Left renal cortex interstitium (tissue), 4 donors: ENCODE measurements at places on chromosomes 1 and 21.

- DNase-seq = no peak
These were observed 446.8 kb downstream of the NUF2 start for GRCh38 chr1:163768576-163768975.

DNA sequence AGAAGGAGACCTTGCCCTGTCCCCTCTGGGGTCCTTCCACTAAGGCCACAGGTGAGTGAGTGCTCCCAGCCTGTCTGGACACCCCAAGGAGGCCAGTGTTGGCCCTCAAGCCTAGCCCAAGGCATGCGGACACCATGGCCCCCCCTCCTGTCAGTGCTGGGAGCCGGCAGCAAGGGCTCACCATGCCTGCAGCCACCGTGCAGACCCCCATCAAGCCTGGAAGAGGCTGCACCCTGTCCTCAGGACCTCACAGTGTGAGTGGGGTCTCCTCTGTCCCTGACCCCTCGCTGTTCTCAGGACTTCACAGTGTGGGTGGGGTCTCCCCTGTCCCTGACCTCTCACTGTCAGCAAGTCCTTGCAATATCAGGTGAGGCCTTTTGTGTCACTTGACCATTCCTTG is 33.2 kb upstream of the PRSS38 start:
- no peak for DNase-seq

DNA sequence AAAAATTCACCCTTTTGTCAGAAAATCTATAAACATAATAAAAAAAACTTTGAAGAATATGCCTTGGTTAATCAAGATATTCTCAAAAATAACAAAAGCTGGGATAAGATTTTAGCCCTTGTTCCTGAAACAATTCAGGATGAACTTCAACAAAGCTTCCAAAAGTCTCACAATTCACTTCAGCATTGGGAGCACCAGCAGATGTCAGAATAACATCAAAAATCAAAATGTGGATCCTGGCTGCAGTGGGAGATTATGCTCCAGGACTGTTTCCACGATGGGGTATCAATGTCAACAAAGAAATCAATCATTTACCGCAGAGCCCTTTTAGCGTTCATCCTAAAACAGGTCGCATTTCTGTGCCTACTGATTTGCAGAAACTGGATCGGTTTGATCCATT is 35.2 kb downstream of the ZNF670 start:
- no peak for DNase-seq

DNA sequence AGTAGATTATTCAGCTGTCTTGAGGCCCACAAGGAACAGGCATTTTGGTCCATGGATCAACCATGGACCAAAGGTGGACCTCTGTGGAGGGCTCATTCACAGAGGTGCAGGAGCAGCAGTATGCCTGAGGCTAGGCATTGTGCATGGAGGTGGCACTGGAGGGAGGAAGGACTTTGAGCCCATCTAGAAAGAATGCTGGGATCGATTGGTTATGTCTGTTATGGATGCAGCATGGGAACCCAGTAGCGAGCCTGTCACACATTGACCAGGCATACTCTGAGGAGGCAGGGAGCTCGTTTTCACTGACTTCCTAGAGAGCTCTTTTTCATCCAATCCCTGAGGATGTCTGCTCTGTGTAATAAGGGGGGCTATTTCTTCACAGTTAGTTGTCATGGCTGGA is 75.5 kb downstream of the KCNN3 start:
- DNase-seq = no peak

GRCh38 chr1:79497193-79497773 is 490.8 kb upstream of the ADGRL4 start:
- no peak for DNase-seq

- DNase-seq = no peak
These were observed 104.3 kb downstream of the LACTBL1 start for GRCh38 chr1:22868331-22868730.

DNA sequence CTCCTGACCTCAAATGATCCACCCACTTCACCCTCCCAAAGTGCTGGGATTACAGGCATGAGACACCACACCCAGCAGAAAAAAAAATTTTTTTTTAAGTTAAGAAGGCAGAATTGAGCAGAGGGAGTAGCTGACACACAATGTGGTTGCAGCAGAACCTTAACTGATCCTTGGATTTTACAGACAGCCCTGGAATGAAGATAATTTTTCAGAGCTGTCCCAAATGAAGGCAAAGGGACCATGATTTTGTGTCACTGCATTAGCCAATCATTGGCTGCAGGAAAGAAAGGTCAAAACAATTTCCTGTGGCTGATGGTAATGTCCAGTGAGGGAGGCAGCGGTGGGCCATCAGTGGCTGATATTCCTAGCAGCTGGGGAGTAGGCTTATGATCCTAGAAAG is 19.3 kb upstream of the AQP10 start:
- DNase-seq = no peak

- no peak for DNase-seq
These were observed 1187.7 kb upstream of the ADGRL4 start for GRCh38 chr1:80194221-80194620.

DNA sequence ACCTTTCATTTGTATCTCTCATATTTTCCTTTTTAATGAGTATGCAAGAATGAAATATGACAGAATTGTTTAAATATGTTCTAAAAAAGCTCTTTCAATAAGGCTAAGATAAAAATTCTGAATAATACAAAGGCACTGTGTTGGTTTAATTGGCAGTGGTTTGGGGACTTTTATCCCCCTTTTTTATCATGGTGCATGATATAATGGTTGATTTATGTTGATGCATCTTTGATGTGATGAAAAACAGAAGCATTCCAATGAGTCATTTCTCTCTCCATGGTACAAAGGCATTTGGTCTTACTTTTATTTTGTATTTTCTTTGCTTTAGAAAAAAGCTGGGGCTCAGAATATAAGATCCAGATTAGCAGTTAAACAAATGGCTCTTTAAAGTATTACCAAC is 127.2 kb upstream of the GREM2 start:
- DNase-seq = no peak

- DNase-seq = no peak
These were observed 134.6 kb upstream of the PDE4B start for GRCh38 chr1:65658122-65658521.

DNA sequence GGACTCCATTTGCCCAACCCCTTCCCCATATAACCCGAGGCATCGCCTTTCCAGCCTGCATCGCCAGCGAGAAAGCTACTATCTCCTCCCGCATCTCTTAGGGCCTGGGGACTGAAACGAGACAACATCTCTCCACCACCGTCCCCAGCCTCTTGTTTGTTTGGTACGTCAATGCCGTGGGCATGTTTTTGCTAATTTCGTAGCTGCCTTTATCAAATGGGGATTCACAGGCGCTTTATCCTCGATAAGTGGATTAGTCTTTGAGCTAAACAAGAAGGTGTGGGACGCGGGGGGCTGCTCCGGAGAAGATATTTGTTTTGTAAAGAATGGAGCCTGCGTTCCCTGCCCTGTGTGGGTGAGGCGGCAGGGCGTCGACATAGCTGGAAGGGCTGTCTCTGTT is 91.6 kb downstream of the PAX7 start:
- no peak for DNase-seq

DNA sequence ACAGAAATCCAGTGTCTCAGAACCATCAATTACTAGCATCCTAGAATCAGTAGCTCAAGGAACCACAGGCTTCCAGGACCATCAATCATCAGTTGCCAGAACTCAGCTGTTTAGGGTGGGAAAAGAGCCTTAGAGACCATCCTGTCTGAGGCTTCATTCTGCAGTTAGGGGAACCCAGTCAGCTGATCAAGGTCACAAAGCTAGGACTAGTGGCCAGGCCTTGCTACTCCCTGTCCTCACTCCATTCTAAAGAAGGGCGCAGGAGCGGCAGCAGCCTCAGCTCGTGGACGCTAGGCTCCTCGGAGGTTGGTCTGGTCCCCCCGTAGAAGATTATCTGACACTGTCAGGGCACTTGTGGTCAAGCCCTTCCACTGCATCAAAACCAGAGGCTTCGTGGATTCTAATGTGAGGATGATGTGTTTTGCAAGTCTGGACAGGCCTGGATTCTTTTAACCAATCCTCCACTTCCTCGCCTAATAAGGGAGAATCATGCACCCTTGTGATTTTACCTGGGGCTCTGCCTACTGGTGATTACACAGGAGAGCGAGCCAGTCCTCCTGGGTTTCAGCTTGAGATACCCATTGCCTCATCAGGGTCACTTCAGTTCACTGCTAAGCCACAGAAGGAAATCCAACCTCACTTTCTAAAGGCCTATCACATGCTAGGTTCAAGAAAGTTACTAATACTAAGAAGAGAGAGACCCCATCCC is 41.7 kb upstream of the IFFO2 start:
- no peak for DNase-seq

DNA sequence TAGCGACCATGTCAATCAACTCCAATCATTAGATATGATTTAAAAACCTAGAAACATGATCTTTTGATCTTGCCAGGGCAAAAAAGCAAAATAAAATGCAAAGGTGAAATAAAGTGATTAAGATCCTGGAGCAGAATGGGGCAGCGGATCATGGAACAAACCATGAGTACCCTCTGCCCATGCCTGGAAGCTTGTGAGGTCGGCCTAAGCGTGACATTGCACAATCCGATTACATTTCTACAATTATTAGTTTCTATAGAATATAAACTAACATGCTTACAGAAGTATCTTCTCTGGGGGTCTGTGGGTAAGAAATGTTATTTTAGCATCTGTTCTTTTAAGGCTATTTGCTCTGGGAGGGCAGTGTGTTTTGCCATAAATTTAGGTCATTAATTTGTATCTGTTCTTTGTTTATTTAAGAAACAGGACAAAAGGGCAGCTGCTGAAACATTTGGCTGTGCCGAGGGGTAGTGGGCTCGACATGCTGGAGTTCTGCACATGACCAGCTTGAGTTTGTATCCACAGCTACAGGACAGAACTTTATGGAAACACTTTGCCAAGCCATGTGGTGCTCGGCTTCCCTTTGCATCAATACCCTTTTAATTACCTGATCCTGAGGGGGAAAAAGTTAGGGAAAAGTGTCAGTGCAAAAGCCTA is 55.9 kb downstream of the ZBTB18 start:
- DNase-seq = no peak

DNA sequence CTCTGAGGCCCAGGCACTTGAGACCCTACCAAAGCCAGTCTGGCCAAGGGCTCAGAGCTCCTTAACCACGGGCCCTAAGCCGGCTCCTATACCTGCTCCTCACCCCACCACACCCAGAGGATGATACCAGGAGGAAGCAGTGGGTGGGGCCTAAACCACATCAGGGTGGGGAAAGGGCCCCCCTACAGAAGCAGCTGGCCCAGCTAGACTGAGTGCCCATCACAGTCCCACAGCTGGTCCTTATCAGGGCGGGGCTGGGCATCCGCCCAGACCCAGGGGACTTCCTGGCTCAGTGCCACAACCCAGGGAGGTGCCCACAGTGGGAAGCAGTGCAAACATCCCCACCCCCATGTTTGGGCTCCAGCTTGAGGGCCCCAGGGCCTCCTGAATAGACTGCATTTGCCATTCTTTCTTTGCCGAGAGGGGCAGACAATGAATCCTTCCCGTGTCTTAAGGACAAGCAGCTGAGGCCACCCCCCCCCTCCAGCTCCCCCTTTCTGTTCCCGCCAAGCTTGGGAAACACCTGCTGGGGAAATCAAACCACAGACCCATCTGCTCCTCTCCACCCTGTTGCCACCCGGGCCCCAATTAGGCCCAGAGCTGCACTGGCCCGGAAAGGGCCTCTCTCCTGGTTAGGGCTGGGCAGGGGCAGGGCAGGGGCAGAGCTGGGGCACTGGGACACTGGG is 6.2 kb downstream of the E2F2 start:
- DNase-seq = no peak

GRCh38 chr1:58933599-58933926 is 149.7 kb upstream of the JUN start:
- DNase-seq = no peak
